NCI-H2029 treated with DMSO at 0.1 percent for 48 hours (cell line): ENCODE measurements at places on chromosomes 7 and 10.

- DNase-seq = no peak
These were observed 5.1 kb downstream of the GNA12 start for GRCh38 chr7:2838873-2839578.

DNA sequence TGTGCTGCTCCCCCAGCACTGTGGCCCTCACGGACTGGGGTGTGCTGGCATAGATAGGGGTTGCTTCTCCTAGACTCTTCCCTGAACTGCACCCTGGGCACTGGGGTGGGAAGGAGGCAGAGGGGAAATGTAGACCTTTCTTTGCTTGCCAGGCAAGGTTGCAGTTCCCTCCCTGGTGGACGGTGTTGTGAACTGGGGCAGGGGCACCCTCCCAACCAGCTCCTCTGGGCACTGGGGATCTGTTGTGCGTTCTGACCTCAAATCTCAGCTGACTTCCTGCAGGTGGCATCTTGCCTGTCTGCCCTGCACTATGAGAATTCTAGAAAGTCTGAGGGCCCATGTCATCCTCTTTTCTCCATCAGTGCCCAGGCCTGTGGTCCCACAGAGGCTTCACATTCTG is 53.9 kb downstream of the ARHGAP22 start:
- DNase-seq = no peak

- no peak for DNase-seq
These were observed 57.7 kb upstream of the EGR2 start for GRCh38 chr10:62873866-62874265.

DNA sequence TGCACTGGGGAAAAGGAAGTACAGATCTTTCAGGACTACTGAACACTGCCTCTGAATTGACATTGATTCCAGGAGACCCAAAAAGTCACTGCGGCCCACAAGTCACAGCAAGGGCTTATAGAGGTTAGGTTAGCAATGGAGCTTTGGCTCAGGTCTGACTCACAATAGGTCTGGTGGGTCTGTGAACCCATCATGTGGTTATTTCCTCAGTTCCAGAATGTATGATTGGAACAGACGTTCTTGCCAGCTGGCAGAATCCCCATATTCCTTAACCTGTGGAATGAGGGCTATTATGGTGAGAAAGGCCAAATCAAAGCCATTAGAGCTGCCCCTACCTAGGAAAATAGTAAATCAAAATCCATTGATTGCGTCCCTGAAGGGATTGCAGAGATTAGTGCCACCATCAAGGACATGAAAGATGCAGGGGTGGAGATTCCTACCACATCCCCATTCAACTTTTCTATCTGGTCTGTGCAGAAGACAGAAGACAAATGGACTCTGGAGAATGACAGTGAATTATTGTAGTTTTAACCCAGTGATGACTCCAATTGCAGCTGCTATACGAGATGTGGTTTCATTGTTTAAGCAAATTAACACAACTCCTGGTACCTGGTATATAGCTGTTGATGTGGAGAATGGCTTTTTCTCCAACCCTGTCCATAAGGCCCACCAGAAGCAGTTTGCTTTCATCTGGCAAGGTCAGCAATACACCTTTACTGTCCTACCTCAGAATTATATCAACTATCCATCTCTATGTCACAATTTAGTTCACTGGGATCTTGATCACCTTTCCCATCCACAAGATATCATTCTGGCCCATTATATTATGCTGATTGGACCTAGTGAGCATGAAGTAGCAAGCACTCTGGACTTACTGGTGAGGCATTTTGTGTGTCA is 44.5 kb upstream of the PIK3CG start:
- no peak for DNase-seq

- DNase-seq = no peak
These were observed 136.6 kb downstream of the AHR start for GRCh38 chr7:17434841-17435692.

DNA sequence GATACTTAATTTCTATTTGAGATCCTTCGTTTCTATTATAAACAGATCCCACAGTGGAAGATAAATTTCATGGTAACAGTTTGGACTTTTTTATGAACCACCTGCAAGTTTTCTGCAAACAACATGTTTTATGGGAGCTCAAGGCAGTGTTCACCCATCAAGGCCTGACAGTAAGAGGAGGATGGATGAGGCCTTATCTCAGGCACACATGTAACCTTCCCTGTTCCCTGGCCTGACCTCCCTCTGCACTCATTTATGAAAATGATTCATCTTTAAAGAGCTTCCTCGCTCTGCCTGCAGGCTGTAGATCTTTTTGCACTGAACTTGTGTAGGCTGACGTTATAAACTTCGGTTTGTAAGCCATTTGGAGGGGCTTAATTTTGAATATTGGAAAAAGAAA is 500.1 kb downstream of the GATA3 start:
- DNase-seq = no peak

DNA sequence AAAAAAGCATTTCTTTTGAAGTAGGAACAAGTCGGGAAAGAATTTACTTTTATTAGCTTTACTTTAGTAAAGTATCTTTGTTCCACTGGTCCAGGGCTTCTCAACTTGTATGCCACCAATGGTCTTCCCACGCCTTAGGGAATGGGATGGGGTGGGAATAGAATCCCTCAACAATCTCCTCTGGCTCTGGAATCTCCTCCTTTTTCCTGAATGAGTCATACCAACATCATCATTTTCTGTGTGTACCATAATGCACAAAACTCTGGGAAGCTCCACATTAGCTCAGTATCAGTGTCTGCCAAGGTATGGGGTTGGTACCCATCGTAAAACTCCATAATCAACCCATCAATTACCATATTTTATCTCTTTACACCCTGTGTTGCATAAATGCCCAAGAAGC is 159.4 kb upstream of the BMPER start:
- DNase-seq = no peak

DNA sequence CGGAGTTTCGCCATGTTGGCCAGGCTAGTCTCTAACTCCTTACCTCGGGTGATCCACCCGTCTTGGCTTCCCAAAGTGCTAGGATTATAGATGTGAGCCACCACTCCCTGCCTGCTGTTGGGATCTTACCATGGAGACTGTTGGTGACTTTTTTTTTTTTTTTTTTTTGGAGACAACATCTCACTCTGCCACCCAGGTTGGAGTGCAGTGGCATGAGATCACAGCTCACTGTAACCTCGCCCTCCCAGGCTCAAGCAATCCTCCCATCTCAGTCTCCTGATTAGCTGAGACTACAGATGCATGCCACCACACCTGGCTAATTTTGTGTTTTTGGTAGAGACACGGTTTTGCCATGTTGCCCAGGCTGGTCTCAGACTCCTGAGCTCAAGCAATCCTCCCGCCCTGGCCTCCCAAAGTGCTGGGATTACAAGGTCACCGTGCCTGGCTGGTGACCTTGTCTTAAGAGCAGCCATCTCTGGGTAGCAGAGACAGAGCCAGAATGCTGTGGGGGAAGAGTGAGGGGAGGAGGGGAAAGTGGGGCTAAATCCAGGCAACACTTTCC is 25.7 kb upstream of the ASCC1 start:
- no peak for DNase-seq

- DNase-seq = no peak
These were observed 8.1 kb downstream of the HERC4 start for GRCh38 chr10:68067029-68067428.

DNA sequence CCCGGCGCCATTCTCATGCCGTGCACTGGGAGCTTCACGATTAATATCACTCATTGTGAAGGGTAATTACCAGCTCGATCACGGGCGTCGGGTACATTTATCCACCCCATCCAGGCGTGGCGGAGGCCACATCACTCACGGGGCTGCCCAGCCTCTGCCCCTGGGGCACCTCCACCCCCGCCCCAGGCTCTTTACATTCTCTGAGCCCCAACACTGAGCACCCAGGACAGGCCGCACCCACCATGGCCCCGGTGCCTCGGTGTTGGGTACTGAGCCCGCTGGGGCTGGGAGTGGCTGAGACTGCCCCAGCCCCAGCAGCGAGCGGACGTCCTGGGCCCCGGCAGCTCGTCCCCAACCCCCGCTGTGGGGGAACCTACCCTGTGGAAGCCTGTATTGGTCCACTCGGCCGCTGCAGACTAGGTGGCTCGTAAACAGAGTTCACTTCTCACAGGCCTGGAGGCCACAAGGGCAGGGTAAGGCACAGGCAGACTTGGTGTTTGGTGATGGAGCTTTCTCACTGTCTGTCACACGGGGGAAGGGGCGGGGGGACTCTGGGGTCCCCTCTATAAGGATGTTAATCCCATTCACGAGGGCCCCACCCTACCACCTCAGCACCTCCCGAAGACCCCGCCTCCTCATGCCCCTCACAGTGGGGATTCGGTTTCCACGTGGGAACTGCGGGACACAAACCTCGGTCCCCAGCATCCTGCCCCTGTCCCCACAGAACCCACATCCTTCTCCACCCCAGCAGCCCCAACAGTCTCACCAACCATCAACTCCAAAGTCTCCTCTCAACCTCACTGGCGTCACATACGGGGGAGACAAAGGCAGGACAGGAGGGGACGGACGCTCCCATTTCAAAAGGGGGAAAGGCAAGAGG is 184.1 kb downstream of the ELFN1 start:
- no peak for DNase-seq

DNA sequence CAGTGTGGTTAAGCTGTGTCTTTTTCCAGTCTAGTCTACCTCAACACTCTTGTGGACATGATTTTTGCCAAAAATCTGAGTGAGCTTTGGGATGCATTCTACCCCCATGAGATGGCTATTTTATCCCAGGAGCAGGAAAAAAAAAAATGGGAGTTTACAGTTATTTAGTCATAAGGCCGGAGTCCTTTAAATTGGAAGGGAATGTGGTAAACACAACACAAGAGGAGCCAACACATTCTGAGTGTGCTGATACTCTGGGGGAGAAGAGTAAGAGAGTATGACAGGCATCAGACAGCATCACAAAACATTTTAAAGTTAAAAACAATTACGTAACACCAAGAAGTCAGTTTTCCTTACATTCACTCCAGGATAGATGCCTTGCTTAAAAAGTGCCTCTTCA is 46.1 kb downstream of the C1GALT1 start:
- DNase-seq = no peak

- no peak for DNase-seq
These were observed at the start of gene PAOX for GRCh38 chr10:133379152-133379800. PAOX (plus strand) TSS chr10:133379262; CDS start chr10:133379317, 55 bp downstream.

DNA sequence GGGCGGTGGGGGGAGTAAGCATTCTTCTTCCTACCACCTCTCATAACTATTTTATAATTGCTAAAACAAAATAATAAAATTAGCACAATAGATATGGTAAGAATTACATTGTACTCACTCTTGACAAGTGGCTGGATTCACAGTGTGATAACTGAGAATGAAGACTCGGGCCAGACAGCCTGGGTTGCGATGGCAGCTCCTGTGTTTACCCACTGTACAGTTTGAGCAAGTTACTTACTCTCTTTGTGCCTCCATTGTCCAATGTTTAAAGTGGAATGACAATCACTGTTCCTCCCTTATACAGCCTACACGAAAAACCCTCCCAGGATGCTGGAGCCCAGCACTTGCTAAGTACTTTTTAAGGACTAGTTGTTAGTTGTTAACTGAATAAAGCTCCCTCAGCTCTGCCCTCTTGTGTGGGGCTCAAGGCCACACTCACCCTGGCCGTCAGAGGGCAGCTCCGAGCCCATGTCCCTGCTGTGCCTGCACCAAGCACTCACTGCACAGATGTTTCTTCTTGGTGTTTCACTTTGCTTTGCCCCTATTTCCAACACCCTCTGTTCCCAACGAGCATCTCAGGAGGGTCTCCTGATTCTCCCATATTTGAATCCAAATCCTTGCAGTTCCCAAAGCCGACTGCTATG is 56.4 kb upstream of the NPS start:
- no peak for DNase-seq

- no peak for DNase-seq
These were observed 42.2 kb upstream of the SEMA3E start for GRCh38 chr7:83691095-83691494.

DNA sequence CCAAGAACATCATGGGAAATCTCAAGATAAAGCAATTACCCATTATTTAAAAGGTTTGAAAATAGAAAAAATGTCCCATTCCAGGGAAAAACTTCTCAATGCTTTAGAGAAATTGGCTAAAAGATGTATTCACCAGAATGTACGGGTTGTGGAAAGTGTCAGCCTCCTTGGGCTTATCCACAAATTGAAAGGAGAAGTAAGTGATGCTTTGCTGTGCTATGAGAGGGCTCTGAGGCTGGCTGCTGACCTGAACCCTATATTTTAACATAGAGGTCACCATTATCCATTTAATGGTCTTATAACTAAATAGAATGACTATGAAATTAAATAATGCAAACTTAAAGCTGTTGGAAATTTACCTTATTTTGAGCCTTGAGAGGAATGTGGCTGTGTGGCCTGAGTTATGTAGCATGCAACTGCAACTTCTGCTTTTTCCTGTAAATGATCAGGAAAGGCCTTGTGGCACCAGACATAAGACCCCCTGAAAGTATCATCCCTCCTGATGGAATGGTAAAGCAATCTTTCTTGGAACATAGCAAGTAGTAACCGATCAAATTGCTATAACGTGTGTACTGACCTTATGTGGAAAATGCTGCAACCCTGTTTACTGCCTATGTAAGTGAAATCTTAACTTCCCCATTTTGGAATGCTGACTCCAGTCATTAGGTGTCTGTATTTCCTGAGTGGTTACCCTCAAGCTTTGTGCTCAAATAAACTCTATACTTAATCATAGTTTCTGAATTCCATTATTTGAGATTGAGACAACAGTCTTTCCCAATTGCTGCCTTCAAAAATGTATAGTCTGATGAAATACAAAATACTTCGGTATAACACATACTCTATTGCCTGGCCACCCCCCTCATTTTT is 6.9 kb downstream of the IFIT1B start:
- no peak for DNase-seq

DNA sequence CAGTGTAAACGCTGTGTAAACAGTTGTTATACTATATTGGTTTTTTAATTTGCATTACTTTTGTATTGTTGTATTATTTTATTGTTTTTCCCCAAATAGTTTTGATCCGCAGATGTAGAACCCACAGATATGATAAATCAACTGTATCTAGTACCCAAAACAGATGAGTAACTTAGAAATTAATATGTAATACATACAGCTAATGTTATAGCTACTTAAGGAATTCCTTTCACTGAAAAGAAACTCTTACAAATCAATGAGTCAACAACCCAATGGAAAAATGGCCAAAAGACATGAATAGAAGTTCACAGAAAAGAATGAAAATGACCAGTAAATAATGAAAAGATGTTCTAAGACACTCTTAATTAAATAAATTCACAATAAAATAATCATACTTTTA is 32.3 kb upstream of the ARL4A start:
- DNase-seq = no peak

GRCh38 chr7:29976266-29976665 is 13.3 kb downstream of the SCRN1 start:
- no peak for DNase-seq

GRCh38 chr10:101961591-101962498 is 94.1 kb downstream of the ARMH3 start:
- DNase-seq = no peak
